ENCODE measurements at places on chromosomes 2 and 18.
A peak's percentile ranks its signal among the peaks of the same experiment; 100 is the strongest.

GRCh38 chr2:124985270-124985669 is 960.2 kb downstream of the CNTNAP5 start:
- no peak for DNase-seq

DNA sequence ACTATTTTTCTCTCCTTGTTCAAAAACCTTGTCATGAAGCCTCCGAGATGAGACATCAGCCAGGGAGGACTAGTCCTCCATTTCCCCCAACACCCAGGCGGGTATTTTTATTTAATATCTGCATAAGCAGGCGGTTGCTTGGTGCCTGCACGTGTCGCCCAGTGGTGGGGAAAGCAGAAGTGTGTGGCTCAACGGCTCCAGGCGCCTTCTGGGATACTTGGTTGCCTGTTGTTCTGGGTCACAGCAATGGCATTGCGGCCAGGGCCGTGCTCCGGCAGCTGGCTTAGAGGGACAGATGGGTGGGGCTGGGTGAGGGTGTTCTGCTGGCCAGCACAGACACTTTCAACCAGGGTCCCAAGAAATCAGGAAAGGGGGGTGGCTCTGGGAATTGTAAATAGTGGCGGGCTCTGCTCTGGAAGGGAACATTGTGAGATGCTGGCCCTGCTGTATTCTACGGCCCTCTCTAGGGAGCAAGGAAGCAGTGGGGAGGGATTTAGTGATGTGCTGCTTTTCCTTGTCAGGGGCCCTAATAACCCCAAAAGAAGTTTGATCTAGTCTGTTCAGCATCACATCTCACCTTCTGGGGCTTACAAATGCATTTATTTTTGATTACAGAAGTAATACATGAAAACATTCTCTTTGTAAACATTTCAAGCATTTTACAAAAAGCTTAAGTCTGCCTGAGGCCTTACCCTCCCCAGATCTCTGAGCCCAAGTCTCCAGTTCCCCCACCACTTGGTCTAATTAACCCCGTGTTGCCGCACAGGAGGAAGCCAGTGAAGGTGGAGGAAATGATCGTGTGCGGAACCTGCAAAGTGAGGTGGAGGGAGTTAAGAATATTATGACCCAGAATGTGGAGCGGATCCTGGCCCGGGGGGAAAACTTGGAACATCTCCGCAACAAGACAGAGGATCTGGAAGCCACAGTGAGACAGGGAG is 1.1 kb downstream of the VAMP8 start:
- peak; percentile 18 for DNase-seq

- no peak for DNase-seq
These were observed 14.5 kb downstream of the OSBPL6 start for GRCh38 chr2:178208817-178209216.

DNA sequence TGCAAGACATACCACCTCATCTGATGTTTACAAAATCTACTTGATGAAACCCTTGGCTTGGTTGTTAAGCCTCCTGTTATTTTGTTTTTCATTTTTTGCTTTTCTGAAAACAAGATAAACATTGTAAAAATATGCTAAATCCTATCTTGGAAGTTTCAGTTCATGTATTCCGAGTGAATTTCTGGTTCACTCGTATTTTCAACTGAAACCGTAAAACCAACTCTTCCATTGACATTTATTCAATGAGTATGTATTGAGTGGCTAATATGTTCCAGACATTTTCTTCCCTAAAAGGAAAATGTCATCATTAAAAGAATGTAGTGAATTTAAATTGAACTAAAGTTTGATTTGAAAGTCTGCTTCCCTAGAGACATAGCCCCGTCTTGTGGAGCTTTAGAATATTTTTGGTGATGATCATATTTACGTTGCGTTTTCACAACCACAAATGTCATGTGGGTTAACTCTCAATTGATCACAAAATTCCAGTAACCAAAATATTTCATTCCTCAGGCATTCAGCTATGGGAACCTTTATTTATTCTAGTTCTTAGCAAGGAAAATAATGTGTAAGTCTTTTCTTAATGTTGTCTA is 204.2 kb downstream of the MBD2 start:
- DNase-seq: no peak

DNA sequence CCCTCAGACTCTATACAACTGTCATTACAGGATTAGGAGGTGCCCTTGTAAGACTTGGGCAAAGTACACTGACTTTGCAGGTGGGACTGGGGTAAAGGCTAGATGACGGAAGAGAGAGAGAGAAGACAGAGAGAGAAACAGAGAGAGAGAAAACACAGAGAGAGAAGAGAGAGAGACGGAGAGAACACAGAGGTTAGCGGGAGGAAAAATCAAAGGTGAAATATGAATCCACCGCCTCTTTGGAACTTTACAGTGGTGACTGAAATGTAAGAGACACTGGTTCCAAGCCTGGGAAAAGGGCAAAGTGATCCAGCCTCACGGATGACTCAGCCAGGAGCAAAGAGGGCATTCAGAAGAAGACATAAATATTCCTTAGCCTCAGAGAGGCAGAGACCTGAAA is 25.1 kb upstream of the CAB39 start:
- no peak for DNase-seq
